BJ (cell line): ENCODE measurements at places on chromosomes 6 and 20. TPM values are rescaled to one million over a fixed set of nuclear protein-coding genes. Genes with fewer than 3 reads are reported as not detected.

DNA sequence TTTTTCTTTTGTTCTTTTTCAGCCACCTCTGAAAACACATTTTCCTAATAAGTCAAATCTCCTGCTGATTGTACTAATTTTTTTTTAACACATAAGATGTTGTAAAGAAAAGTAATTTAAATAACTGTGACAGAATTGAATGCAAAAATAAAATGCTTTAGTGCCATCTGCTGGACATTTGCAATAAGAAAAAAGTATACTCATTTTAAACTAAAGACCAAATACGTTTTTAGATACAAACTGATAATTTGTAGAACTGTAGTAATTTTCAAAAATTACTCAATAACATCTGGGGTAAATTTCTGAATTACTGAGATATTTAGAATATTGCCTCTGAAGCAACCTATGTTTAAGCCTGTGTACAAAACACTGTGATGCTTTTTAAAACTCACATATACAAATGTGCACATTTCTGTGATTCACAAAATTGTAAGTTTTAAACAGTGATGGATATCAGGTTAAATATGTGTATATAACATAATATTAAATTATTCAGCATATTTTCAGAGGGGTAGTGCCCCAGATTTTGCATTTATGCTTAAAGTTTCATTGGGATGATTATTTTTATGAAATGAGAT lies 198.7 kb downstream of the RIMS1 start:
- DNase-seq: no peak

Gene REPS1
- polyA plus RNA-seq: 27.2 and 29.9 TPM in 2 replicates

DNA sequence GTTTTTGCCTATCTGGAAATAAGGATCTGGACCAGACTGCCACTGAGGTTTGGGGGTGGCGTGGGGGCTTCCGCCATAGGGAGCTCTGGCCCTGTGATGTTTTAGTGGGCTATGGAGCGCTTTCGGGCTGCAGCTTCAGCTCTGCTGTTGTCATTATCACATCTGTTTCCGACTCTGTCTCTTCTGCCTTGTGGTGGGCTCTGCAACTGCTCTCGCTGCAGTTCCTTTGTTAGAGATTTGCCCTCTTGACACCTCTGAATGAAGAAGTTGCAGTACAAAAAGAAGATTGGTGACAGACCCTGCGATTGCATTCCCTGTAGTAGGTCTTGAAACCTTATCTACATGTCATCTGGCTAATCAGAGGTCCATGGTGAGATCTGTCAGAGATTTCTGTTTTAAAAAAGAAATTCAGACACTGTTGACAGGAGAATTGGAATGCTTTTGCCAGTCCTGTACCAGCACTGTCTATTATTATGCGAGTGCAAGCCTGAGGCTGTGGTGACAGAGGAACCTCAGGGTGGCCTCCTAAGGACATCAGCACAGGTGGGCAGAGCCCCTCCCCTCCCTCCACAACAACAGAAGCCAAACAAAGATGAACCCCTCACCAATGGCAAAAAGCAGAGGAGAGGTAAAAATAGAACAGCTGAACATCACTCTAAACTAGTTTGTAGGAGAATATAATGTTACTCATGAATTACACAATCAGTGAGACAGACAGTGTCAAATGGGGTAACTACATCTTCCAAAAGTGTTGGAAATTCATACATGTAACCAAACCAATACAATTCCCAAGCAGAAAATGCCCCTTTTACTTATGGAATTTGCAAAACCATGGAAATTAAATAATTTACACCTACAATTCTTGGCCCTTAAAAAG lies 63.5 kb upstream of the DEFB112 start:
- no peak for DNase-seq

GRCh38 chr6:108916026-108916686 lies 67.9 kb downstream of the ARMC2 start:
- no peak for DNase-seq

- no peak for DNase-seq
Observed at GRCh38 chr6:56432194-56432593, 184.8 kb upstream of the COL21A1 start.

- DNase-seq: no peak
Observed at GRCh38 chr6:11730641-11731040, 48.0 kb downstream of the ADTRP start.

Gene SMOC2
- not detected in 2 replicates for polyA plus RNA-seq

GRCh38 chr6:43846556-43846955 lies 76.5 kb downstream of the VEGFA start:
- DNase-seq: no peak

Gene PRICKLE4
- 0.31 TPM in 1 of 2 replicates, not detected in the other for polyA plus RNA-seq

Gene SDCBP2
- 4.3 and 6.2 TPM in 2 replicates for polyA plus RNA-seq

GRCh38 chr6:32775071-32775470 lies 11.7 kb upstream of the HLA-DQB2 start:
- no peak for DNase-seq

Gene NNAT
- polyA plus RNA-seq: not detected in 2 replicates

Gene SOX18
- polyA plus RNA-seq: not detected in 2 replicates

Gene COL19A1
- 0.11 TPM in 2 replicates for polyA plus RNA-seq

Gene STMND1
- polyA plus RNA-seq: 0.05 and 0.16 TPM in 2 replicates

Gene PLN
- polyA plus RNA-seq: 0.05 and 0.10 TPM in 2 replicates

DNA sequence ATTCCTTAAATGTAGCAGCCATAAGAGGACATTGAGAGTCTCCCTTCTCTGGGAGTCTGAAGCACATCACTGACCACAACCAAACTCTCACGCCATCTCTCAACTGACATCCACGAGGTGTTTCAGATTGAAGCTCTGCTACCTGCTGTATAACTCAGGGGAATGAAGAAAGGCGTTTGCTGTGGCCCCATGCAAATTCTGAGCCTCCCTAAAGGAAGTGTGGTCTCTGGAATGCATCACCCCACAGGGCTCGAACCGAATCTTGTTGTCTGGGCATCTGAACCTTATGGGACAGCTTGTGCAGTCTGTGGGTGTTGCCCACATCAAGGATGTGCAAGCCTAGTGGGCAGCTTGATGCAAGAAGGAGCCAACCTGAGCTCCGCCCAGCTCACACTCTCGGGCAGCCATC lies 10.9 kb downstream of the PMEPA1 start:
- no peak for DNase-seq

DNA sequence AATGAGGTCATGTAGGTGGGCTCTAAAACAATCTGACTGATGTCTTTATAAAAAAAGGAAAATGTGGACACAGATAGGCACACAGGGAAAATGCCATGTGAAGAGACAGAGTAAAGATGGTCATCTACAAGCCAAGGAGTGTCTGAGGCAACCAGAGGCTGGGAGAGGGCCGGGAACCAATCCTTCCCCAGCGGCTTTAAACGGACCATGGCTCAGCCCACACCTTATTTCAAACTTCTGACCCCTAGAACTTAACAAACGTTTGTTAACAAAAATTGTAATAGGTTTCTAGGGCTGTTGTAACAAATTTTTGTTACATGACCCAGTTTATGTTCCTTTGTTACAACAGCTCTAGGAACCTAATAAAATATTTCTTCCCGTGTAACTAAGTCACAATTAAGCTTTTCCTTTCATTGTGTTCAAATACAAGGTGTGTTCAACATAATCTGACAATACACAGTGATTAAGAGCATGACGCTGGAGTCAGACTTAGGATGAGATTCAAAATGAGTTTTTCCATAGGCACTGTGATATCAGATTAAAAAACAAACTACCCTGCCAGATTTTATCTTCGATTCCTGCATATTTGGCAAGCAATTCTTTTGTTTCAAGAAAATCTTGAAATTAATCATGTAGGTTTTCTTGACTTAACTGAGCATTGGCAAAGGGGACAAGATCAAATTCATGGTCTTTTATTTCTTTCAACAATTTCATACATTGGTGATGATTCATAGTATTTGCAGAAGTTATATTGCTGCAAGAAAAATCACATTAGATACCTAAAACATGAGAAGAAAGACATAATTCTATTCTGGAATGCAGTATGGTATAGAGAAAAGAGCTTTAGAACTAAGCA lies 169.5 kb upstream of the RIPOR2 start:
- DNase-seq: no peak

DNA sequence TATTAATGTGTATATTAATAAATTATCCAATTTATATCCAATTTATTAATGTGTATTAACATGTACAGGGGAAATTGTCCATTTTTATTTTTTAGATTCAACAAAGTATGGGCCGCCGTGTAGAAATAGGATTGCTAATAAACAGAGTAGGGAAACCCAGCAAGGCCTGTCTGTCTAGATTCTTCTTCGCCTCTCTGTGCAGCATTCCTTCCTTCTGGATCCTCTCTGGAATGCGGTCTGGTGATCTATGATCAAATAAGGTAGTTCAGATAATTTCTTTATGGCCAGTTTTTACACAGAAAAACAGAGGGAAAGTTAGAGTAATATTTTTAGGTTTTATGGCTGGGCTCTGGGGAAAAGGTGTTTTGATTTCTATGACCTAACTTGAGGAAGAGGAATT lies 19.9 kb upstream of the HFE start:
- no peak for DNase-seq

DNA sequence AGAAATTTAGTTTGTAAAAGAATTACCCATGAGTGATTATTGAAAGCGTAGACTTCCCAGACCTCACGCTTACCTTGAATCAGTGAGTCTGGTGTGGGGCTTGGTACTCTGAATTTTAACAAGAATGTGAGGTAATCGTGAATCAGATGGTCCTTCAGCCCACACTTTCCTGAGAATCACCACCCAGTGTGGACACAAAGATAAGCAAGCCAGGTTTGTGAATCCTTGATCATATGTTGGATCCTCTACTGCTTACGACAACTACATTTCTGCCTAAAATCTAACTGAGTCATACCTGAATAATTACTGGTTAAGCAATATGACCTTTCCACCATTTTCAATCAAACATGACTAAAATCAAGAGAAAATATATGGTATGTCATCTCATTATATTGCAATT lies 589.3 kb downstream of the TFAP2A start:
- DNase-seq: no peak

DNA sequence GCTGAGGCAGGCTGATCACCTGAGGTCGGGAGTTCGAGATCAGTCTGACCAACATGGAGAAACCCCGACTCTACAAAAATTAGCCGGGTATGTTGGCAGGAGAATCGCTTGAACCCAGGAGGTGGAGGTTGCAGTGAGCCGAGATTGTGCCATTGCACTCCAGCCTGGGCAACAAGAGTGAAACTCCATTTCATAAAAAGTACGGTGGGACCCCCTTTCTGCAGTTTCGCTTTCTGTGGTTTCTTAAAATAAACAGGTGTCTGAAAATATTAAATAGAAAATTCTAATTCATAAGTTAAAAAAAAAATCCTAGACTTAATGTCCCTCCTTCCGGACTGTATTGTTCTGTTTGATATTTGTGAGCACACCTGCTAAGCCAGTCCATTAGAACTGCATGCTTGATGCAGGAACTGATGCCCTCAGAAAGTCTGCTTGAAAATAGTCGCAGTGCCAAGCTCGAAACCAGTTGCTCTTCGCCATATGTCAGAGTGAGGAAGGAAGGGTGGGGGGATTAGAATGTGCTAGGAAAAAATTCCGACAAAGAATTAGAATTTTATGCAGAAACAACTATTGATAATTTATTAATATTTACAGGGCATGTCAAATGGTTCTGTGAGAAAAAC lies 85.9 kb downstream of the JARID2 start:
- DNase-seq: no peak

Gene ABHD16B
- not detected in 2 replicates for polyA plus RNA-seq

- DNase-seq: no peak
Observed at GRCh38 chr20:41798930-41799502, 180.8 kb upstream of the CHD6 start.

Gene GPR63
- polyA plus RNA-seq: 0.38 and 0.61 TPM in 2 replicates

GRCh38 chr6:131532580-131533039 lies 40.4 kb upstream of the ARG1 start:
- no peak for DNase-seq

GRCh38 chr6:133428295-133428694 lies 187.1 kb downstream of the EYA4 start:
- DNase-seq: no peak

DNA sequence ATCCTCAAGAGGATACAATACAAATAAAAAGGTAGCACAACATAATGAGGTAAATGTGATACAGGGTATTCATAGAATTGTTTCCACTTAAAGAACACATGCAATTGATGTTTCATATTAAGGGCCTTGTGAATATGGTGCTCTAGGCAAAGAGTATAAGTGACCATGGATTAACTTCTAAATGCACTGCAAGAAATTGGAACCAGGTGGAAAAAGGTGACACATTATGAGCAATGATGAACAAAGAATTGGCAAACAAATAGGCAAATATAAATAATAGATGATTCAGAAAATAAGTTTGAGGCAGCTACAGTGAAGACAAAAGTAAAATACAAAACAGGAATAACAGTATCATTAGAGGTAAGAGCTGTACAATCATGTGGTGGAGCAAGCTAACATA lies 192.0 kb downstream of the GRIK2 start:
- no peak for DNase-seq

Gene MMUT
- 10.2 and 18.7 TPM in 2 replicates for polyA plus RNA-seq

Gene ZNF292
- 4.1 and 8.5 TPM in 2 replicates for polyA plus RNA-seq

- no peak for DNase-seq
Observed at GRCh38 chr6:156395276-156395675, 381.9 kb upstream of the ARID1B start.

Gene ECT2L
- polyA plus RNA-seq: not detected in 2 replicates

DNA sequence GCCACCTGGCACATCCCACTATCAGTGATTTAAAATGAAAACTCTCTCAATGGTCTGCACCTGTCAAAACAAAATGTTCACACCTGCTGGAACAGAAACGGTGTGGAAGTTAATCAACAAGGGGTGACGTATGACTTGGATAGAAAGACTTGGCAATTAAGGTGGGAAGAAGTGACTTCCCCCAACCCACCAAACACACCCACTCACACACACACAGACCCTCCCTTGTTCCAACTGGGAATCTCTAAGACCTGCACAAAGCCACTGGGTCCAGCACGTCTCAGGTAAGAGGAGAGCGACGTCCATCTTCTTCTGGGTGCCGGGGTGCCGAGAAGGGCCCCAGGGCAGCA lies 25.1 kb upstream of the TCFL5 start:
- DNase-seq: no peak

Gene POFUT1
- polyA plus RNA-seq: 45.1 and 56.7 TPM in 2 replicates

DNA sequence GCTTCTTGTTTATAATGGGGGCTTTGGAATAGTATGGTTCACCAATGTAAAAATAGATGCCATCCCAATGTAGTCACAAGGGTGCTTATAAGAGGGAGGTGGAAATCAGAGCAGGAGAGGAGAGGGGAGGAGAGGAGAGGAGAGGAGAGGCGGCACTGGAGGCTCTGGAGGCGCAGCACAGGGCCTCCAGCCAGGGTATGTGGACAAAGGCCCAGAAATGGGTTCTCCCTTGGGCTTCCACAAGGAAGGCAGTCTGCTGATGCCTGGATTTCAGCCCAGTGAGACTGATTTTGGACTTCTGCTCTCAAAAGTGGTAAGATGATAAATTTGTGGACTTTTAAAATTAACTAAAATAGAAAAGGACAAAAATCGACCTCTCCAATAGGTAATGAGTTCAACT lies 116.8 kb downstream of the RNASET2 start:
- no peak for DNase-seq

Gene COL12A1
- polyA plus RNA-seq: 868 and 1,308 TPM in 2 replicates

GRCh38 chr6:121222656-121223055 lies 111.6 kb downstream of the TBC1D32 start:
- DNase-seq: no peak
